ENCODE measurements at places on chromosomes 1 and 21.

DNA sequence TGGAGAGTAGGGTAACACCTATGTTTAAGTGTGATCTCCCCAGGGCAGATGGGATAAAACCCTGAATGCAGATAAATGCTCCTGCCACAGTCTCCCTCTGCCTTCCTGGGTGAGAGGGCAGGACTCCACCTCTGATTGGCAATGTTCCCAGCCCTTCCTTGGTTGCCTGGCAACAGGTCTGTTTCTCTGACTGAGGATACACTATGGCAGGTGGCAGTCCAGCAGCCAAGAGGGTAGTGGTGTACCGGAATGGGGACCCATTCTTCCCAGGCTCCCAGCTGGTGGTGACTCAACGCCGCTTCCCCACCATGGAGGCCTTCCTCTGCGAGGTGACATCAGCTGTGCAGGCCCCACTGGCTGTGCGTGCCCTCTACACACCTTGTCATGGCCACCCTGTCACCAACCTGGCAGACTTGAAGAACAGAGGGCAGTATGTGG, at the start of gene DCDC2B:
TSS of gene DCDC2B (plus strand) at position 199 of the 438 bp plus-strand sequence. CDS start at position 204, 5 bp downstream.
- peak; percentile 44 for DNase-seq

DNA sequence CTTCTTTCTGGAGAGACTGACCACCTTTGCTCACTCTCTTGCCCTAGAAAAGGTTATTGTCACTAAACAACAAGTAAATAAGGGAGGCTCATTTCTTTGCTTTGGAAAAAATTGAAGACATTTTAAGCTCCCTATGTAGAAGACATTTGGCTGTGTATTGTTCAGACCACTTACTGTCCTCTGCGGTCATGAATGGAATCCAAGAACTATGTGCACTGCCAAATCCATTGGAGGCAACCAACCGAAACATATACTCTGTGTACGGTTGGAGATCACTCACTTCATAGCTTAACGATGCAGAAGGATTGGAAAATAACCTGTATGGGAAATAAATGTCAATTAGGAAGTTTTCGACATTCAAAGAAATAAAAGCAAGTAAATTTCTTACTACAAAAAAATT, 332.8 kb downstream of the KCTD3 start:
- no peak for DNase-seq

DNA sequence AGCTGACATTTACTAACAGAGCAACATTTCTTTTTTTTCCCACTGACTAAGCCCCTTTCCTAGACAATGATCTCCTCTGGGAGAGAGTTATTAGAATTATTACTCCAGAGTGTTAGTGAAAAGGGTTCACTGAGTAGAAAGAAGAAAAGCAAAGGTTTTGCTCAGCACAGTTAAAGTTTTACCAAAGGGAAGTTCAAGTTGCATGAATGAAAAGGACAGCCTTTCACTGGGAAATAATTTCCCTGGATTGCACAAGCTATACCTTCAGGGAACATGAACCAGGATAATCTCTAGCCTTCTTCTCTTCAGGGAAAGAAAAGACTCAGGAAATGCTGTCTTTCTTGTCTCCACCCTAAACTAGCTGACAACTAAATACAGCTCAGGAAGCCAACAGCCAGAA, 71.4 kb upstream of the ESRRG start:
- no peak for DNase-seq

GRCh38 chr1:162626094-162626493, 6.2 kb upstream of the DDR2 start:
- no peak for DNase-seq

DNA sequence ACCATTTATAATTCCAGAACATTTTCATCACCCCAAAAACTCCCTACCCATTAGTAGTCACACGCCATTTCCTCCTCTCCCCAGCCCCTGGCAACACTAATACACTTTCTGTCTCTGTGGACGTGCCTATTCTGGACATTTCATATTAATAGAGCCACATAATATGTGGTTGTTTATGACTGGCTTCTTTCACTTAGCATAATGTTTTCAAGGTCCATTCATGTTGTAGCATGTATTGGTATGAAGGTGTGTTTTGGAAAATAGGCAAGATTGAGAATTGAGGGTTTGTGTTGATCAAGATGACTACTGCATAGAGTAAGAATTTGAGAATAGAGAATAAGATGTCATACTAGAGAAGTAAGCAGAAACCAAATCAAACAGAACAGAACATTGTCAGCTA, 67.5 kb downstream of the ZFYVE9 start:
- DNase-seq = no peak

GRCh38 chr1:52141513-52142219, at the start of gene ZFYVE9:
ZFYVE9 (plus strand) TSS chr1:52142089; CDS start chr1:52233207, 91,118 bp downstream.
- DNase-seq = peak; percentile 88
